ENCODE measurements at places on chromosomes 12 and 14. TPM values are rescaled to one million over a fixed set of nuclear protein-coding genes. Genes with fewer than 3 reads are reported as not detected.

The GLT1D1 gene
- total RNA-seq: 8.9 TPM

The PMCH gene
- total RNA-seq: not detected

The RASSF3 gene
- 6.1 TPM for total RNA-seq

The ERP27 gene
- not detected for total RNA-seq

The LRFN5 gene
- 93.0 TPM for total RNA-seq

The LRTM2 gene
- 4.5 TPM for total RNA-seq

The GZMB gene
- not detected for total RNA-seq

The MSRB3 gene
- 3.9 TPM for total RNA-seq

The ZDHHC22 gene
- 12.0 TPM for total RNA-seq

The DTX1 gene
- total RNA-seq: 16.2 TPM

The DRAM1 gene
- 1.1 TPM for total RNA-seq

The ZFHX2 gene
- total RNA-seq: 1.2 TPM

The RIMBP2 gene
- total RNA-seq: 39.5 TPM

The C14orf180 gene
- total RNA-seq: not detected

The OVCH1 gene
- 1.2 TPM for total RNA-seq

The USP44 gene
- 3.6 TPM for total RNA-seq

The DIO2 gene
- total RNA-seq: 31.0 TPM

The LBHD2 gene
- total RNA-seq: not detected

The GLIPR1L1 gene
- not detected for total RNA-seq

The IL26 gene
- not detected for total RNA-seq

The LMBR1L gene
- 90.8 TPM for total RNA-seq

The TMEM229B gene
- total RNA-seq: 23.9 TPM

The ATP23 gene
- 7.5 TPM for total RNA-seq

The CCDC38 gene
- total RNA-seq: 0.16 TPM

The TGFB3 gene
- total RNA-seq: 33.2 TPM

The NPAS3 gene
- 44.6 TPM for total RNA-seq

The NGB gene
- 4.1 TPM for total RNA-seq

The PLEK2 gene
- 0.47 TPM for total RNA-seq

The KLRC3 gene
- 2.2 TPM for total RNA-seq

The ALDH1L2 gene
- total RNA-seq: 9.7 TPM

The RNASE4 gene
- 2.2 TPM for total RNA-seq

The TSPAN19 gene
- total RNA-seq: 0.16 TPM

The TCL1B gene
- not detected for total RNA-seq

Measured in occipital lobe (tissue), 3 donors.